ENCODE measurements at places on chromosomes 3 and 15.

DNA sequence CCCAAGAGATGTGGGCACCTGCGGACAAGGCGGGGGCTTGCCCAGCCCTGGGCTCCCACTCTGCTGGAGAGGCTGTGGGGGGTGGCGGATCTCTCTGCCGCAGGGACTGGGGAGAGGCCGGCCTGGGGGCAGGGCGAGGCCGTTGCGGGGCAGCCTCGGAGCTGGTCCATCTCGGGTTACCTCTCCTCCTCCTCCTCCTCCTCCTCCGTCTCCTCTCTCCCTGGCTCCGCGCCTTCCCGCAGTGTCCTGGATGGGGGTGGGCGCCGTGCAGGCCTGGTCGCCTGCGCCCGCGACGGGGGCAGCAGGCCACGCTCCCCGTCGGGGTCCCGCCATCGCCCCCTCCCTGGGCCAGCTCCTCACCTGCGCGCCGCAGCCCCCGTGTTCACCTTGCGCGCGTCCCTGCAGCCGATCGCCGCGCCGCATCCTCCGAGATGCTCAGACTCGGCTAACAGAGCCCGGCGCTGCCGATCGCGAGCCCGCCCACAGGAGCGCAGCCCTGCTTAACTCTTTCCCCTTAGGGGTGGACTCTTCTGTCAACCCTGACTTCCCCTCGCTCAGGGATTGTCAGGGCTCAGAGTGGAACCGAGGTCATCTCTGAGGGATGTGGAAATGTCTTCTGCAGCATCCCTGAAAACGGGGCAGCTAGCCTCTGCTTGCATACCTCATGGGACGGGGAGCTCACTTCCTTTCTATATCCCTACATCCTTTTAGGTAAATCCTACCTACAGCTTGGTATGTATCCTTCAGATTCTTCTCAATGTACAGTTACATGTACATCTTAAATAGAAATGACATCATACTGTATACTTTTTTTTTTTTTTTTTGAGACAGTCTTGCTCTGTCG is at the start of gene PRRT3:
TSS of gene PRRT3 (minus strand) at position 447 of the 844 bp plus-strand sequence. CDS start 2,293 bp downstream, outside the sequence.
- peak; percentile 67 for DNase-seq

GRCh38 chr3:191476066-191476772 is 15.3 kb downstream of the PYDC2 start:
- DNase-seq, result no peak

- DNase-seq, result peak; percentile 51
Measured at GRCh38 chr3:49717211-49717958, 2.1 kb downstream of the AMIGO3 start.

- no peak for DNase-seq
Measured at GRCh38 chr3:22704166-22704565, 499.0 kb upstream of the UBE2E2 start.

DNA sequence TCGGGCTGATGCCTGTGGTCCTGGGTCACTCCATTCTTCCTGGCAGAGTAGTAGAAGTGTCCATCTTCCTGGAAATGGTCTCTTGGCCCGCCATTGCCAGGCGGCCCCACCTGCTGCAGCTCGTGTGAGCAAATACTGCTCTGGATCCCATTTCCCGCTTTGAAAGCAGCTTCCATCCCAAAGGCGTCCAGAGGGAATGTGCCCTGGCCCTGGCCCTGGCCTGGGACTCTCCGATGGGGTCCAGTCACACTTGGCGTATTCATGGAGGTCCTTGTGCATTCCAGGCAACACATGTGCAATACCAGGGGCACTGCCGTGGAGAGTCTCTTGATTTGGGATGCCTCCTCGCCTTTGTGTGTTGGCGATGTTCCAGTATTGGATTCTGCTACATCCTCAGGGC is 111.1 kb downstream of the SNRPN start:
- DNase-seq, result no peak
